ENCODE measurements at places on chromosomes 1 and 21.

DNA sequence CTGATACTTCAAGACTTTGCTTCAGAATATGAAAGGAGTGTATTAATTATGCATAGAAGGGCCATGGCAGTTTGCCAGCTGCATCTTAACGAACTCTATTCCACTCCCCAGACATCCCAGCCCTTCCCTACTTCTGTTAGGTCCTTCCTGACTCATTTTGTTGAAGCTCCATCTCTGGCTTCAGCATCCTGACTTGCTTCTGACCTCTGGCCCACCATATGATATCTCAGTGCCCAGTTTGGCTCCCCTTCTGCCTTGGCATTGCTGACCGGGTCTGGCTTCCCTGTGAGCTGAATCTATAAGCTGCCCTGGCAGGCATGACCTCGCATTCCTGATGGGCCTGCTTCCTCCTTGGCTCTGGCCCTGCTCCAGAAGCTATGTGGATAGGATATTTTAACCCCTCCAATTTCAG, 27.6 kb upstream of the ARHGAP29 start:
- no peak for DNase-seq

DNA sequence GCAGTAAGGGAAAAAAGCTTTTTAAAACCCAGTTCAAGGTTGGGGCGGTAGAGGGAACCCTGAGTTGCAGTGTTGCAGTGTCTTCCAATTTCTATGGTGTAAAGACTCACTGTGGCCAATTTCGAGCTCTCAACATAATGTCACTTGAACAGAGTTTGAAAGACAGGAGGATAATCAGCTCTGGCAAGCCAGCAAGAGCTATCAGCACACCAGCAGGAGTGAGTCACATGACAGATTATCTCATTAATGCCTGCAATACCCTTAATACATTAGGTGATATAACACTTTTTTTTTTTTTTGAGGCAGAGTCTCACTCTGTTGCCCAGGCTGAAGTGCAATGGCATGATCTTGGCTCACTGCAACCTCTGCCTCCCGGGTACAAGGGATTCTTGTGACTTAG, 22.8 kb downstream of the SLC9C2 start:
- no peak for DNase-seq

DNA sequence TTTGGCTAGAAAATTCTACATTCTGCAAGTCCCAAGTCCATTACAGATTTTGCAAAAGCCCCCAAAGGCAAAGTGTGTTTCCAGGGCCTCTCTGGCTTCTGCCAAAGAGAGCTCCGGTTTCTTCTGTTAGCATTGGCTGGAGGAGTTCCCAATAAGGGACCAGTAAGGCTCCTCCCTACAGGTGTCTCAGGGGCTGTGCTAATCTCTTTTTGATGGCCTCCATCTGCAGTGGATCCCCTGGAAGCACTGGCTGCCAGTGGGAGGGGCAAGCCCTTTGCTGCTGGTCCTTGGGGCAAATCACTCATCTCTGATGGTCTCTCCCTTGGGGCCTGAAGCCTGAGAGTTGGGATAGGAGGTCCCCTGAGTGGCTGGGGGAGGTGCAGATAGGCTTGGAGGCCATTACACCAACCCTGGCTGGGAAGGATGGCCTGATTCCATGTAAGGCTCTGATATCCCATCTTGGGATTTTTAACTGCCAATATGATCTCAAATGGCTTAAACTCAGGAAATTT, 89.1 kb upstream of the USP24 start:
- DNase-seq, result no peak

DNA sequence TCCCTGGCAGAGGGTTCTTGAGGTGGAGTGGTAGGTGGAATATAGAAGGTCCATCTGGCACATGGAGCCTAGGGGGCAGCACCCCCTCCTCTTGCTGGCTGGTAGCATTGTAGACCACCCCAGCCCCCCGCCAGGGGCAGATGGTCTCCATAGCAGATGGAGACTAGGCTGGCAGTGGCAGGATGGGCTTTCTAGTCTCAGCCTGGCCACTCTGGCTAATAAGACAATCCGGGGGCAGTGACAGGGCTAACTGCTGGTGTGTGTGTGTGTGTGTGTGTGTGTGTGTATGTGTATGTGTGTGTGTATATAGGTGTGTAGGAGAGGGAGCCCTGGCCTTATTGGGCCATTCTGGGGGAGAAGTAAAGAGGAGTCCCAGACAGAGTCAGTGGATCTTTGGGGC, 16.1 kb downstream of the UTP11 start:
- no peak for DNase-seq
